ENCODE measurements at places on chromosomes 7 and 10.

GRCh38 chr7:33243319-33243881, 114.0 kb downstream of the BBS9 start:
- DNase-seq: peak; percentile 58

- no peak for DNase-seq
Measured at GRCh38 chr7:144057954-144058353, 9.2 kb downstream of the OR2A5 start.

- no peak for DNase-seq
Measured at GRCh38 chr10:115107830-115108229, 14.7 kb downstream of the ATRNL1 start.

- DNase-seq: peak; percentile 62
Measured at GRCh38 chr10:96714031-96714590, 6.2 kb downstream of the PIK3AP1 start.

DNA sequence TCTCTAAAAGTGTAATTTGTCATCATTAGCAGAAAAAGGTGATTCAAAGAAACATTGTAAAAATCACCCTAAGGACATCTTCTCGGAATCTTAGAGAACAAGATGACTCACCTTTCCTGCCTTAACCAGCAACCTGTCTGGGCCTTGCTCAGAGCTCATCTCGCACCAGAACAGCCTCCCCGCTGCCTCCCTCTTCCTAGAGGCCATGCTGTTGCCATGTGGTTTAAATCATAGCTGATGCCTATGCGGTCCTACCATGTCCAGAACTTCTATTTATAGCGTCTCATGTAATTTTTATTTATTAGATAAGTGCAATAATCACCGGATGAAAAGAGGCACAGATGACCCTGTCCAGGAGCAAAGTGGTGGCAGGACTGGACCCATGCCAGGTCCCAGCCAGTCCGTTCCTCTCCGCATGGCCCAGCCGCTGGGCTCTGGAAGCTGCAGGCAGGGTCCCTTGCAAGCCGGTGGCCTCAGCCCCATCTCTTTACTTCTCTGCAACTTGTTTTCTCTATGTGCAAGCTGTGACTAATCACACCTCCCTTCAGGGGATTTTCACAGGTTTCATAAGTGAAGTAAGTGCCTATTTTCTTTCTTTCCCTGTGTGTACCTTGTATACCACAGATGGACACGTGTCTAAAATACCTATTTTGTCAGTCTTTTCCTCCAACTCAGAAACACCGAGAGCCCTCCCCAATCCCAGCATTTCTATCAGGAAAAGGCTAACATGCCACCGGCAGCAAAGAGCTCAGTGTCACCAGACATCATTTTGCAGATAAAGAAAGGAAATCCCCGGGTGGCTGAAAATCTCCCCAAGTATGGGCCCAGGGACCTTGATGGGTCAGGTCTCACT, 27.1 kb downstream of the KLF6 start:
- DNase-seq: peak; percentile 98

GRCh38 chr7:31126976-31127375, 74.9 kb downstream of the ADCYAP1R1 start:
- DNase-seq: peak; percentile 6

GRCh38 chr10:123886292-123886691, 5.3 kb downstream of the CPXM2 start:
- no peak for DNase-seq

DNA sequence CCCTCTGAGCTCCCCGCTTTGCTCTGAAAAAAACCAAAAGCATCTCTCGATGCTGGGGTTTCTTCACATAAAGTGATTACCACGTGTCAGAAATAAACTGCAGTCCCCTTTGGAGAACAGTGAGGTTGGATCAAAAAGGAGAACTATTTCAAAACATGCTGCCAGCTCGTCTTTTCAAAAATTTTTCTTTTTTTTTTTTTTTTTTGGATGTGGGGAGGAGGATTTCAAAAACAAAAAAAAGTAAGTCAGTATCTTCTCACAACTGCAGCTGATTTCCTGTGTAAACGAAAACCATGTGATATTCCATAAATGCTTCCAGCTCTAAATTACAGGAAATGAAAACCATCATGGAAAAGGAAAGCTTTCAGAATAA, 155.0 kb upstream of the LYZL2 start:
- DNase-seq: peak; percentile 33

GRCh38 chr7:78218876-78219275, 420.3 kb downstream of the PHTF2 start:
- peak; percentile 26 for DNase-seq

- DNase-seq: peak; percentile 71
Measured at GRCh38 chr7:5636914-5637313, 144.5 kb downstream of the RNF216 start.

Data from renal cortical epithelial cell (primary cell).